Stimulated activated memory B cell treated with anti-CD40 and anti-IgM and Interleukin-4, amounts not matched to agents 10 μg/mL and 1 μg/mL and 100 μg/mL, for 72 hours (primary cell): ENCODE measurements at places on chromosomes 5 and 9.

GRCh38 chr5:150305557-150305956 lies 2.9 kb upstream of the ARSI start:
- no peak for ATAC-seq

DNA sequence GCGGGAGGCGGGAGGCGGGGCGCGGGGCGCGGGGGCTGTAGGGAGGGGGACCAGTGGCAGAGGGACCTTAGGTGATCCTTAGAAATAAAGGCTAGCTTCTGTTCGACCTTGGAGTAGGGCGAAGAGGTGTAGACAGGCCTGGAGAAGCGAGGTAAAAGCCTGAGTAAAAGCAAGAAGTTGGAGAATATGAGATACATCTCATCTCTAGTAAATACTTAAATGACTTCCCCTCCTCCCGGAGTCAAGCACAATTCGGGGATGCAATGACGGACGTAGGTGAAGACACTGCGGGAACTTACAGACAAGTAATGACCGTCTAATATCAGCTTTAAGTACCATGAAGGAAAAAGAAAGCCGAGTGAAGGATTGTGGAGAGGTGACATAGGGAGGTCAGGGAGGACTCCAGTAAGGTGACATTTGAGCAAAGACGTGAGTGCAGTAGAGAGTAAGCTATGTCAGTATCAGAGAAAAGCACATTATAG lies 466 bp downstream of the SMC2 start:
- ATAC-seq: no peak

DNA sequence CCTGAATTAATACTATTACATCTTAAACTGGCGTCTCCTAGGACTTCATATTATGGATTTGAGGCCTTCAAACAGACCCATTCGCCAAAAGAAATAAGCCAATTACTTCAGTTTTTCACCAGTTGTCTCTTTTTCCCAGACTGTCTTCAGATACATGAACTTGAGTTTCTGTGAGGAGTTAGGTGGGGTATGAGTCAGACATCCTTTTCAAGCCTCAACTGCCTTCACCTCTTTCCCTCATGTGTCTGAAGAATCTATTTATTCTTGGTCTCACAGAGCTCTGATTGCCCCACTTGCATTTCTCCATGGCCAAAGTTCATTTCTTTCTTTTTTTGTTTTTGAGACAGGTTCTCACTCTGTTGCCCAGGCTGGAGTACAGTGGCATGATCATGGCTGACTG lies 12.5 kb downstream of the WNT8A start:
- ATAC-seq: no peak

DNA sequence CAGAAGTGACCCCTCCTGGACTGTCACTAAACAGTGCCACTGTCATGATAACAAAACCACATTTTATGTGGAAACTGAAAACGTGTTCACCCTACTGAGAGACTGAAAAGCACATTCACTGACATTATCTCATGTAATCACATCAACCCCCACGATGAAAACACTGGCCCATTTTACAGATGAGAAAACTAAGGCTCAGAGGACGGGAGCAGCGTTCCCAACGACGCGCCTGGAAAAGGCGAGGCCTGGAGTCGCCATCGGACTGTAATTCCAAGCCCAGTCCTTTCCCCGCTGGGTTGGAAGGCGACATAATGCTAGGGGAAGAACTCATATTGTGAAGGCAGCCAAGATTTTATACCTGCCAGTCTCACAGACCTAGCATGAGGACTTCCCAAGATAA lies 140.0 kb downstream of the ADAMTS2 start:
- ATAC-seq: no peak

- no peak for ATAC-seq
These were observed 12.0 kb downstream of the FBP1 start for GRCh38 chr9:94627287-94627686.

DNA sequence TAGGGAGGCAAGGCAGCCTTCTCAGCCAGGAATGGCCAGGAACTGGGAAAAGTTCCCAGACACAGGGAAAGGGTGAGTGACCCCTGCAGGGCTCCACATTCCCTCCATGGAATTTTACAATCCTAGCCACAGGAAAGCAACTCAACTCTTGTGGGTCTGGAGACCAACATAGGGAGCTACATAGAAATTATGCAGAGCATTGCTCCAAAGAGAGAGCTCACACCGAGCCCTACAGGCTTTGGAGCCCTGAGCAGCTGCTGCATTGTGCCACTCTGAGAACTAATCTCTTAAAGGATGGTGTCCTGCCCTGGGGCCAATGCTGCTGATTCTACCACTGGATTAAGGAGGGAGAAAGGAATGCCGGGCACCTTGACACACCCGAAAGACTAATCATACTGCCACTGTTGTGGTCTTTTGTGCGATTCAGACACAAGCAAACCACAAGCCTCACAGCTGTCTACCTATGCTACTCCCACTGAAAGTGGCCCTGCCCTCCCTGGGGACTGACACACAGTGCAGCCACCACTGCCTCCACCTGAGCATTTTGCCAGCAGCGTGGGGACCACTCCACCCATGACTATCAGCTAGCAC lies 1089.8 kb upstream of the NUDT12 start:
- ATAC-seq: no peak

- ATAC-seq: peak; percentile 74
These were observed 1.1 kb upstream of the SEMA4D start for GRCh38 chr9:89498852-89499480.

DNA sequence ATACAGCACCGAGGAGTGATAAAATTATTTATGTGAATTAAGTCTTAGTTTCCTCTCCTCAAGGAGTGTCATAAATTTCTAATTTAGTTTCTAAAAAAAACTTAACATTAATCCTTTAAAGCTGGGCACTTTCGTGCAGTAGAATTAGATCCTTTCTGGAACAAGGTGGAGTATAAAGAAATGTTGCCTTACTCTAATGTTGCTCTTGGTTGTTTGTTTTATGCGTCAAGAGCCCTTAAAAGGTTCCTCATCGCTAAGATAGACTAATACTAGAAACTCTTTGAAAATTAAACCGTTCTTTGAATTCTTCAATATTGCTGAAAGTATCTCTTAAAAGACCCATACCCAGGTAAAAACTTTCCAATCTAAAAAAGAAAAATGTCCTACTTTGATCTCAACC lies 83.6 kb upstream of the PLPP1 start:
- no peak for ATAC-seq

DNA sequence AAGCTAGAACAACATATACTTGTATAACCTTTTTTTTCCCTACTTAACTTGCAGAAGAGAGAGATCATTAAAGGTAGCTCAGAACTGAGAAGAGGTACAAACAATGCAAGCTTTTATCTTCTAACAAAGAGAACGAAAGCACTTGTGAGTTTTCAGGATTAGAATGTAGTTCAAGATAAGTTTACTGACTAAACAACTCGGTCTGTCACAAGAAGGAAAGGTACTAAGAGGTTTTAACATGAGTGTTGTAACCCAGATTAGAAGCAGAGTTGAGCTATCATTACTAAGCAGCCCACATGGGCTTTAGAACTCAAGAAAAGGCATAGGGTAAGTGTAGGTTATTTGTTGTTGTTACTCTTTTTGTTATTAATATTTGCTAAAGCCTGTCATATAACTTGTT lies 25.2 kb downstream of the GIN1 start:
- ATAC-seq: no peak

DNA sequence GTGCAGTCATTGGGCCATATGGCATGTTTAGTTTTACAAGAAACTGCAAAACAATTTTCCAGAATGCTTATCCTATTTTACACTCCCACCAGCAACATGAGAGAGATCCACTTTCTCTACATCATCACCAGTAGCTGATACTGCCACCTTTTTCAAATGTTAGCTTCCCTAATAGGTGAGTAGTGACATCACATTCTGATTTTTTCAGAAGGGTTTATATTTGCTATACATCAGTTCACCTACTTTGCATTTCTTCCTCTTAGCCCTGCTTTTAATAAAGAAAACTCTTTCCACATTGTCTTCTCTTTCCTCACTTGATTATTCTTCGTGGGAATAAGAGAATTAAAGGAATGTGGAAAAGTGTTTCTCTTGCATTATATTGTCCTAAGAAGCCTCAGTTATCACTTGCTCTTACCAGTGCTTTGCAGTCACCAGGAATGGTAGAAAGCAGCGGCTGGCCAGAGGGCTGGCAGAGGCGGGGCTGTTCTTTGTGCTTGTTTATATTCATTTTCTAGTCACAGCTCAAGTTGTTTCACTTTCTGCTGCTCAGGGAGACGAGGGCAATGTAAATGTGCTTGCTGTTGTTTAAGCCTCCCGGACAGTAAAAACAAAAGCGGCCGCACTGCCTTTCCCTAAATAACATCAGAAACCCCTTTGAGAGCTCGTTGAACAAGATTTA lies 164.8 kb downstream of the HSD17B3 start:
- peak; percentile 89 for ATAC-seq

DNA sequence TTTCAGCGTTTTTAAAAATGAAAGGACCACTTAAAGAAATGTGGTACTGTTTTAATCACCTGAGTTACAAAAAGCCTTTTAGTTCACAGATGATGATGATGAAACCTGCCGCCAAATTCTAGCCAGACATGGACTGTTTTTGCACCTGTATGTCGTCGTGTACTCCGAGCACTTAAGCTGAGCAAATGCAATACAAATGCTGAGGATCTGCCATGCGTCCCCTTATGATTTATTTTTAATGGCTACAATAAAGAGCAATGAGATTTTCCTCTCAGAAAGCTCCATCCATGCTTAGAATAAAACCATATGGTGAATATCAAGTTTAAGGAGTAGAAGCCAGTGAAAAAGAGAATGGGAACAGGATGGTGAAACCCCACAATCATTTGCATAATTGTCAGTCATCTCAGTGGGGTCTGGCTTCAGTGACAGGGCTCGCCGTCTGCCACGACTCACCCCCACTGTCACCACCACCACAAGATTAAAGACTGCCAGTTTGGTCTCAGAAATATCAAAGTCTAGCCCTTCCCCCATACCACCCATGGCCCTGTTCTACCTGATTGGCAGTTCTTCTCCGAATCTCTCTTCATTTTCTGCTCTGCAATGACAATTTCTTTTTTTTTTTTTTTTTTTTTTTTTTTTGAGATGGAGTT lies 159.9 kb downstream of the GOLPH3 start:
- no peak for ATAC-seq

DNA sequence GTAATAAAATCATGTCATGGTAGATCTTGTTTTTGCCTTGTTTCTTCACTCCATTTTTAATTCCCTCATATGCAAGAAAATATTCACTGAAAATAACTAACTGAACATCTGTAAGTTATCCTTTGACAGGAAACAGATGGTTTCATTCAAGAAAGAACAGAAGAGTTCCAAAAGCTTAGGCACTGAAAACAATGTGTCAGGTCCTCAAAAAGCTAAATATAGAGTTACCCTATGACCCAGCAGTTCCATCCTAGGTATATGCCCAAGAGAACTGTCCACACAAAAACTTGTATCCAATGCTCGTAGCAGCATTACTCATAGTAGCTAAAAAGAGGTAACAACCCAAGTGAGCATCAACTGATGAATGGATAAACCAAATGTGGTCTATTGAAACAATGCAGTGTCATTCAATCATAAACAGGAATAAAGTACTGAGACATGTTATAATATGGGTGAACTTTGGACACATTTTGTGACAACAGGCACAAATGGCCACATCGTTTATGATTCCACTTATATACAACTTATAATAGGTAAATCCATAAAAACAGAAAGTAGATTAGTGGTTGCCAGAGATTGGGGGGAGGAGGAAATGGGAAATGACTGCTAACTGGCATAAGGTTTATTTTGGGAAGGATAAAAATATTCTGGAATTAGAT lies 231.0 kb downstream of the FRMD3 start:
- ATAC-seq: no peak

GRCh38 chr5:165258197-165258771 lies 1752.9 kb downstream of the MAT2B start:
- peak; percentile 24 for ATAC-seq

DNA sequence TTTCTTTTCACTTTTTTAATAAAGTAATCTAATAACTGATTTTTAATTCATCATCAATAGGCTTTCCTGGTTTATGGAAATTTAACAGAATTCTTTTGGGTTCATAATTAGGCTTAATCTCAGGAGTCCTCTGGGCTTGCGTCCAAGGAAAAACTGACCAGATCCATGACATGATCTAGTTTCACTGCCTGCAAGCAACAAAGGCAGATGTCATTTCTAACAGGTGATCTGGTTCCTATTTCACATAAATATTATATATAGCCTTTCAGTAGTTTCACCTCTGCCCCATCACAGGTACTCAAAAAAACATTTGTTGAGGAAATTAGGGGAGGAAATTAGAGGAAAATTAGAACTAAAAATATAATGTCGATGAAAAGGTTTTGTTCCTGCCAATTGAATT lies 126.4 kb downstream of the FBXL17 start:
- ATAC-seq: no peak

- no peak for ATAC-seq
These were observed 6.1 kb downstream of the AFAP1L1 start for GRCh38 chr5:149277801-149278200.

GRCh38 chr5:24161559-24161958 lies 483.2 kb downstream of the CDH10 start:
- ATAC-seq: no peak

DNA sequence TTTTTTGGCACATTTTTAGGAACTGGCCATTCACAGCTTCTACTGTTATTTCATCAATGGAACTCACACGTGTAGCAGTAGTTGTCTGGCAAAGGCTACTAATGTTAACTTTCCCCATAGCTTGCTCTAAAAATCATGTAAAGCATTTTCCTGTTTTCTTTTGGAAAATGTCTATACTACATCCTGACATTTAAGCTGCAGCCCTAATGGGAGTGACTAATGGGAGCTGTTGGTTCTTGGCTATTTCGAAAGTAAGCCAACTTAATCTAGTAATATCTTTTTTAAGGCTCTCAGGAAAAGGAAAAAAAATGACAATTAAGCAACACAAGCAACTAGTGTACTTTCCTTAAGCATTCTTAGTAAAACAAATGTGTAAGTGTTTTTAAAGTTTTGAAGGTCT lies 169.2 kb downstream of the SLC12A2 start:
- no peak for ATAC-seq

- peak; percentile 28 for ATAC-seq
These were observed 880.9 kb upstream of the SEMA6A start for GRCh38 chr5:117455236-117456233.

- ATAC-seq: no peak
These were observed 10.3 kb upstream of the IRGM start for GRCh38 chr5:150836064-150836463.

GRCh38 chr9:89602978-89603766 lies 1.6 kb upstream of the GADD45G start:
- peak; percentile 62 for ATAC-seq

DNA sequence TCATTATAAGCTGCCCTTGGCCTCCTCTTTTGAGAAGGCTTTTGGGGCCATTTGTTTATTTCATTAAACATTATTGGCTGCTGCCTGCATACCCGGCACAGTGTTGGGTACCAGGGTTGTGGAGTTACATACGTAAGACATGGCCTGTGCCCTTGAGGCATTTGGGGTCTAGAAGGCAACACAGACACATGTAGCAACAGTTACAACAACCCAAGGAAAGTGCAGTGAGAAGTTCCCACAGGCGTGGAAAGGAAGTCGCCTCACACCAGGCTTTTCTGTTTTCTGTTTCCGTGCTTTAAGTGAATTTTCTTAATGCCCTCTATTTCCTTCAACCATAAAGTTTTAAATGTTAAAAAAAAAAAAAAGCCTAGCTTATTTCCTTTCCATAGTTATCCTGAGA lies 47.4 kb downstream of the GALNT10 start:
- no peak for ATAC-seq

- no peak for ATAC-seq
These were observed 164.4 kb downstream of the KDM4C start for GRCh38 chr9:6922124-6922676.

- no peak for ATAC-seq
These were observed 9.8 kb upstream of the SYNPO start for GRCh38 chr5:150630461-150631325.

GRCh38 chr5:148993283-148993936 lies 69.5 kb downstream of the SH3TC2 start:
- ATAC-seq: no peak
